ENCODE measurements at places on chromosomes 7 and 10.

GRCh38 chr7:101919363-101920115, 102.1 kb downstream of the CUX1 start:
- no peak for DNase-seq

GRCh38 chr7:152014722-152015121, 10.8 kb upstream of the GALNT11 start:
- DNase-seq: no peak

GRCh38 chr10:24930427-24930826, 22.0 kb downstream of the PRTFDC1 start:
- DNase-seq: no peak

GRCh38 chr7:25633426-25634036, 405.2 kb upstream of the NPVF start:
- DNase-seq: no peak

- no peak for DNase-seq
Observed at GRCh38 chr7:129688503-129689222, 77.1 kb downstream of the NRF1 start.

DNA sequence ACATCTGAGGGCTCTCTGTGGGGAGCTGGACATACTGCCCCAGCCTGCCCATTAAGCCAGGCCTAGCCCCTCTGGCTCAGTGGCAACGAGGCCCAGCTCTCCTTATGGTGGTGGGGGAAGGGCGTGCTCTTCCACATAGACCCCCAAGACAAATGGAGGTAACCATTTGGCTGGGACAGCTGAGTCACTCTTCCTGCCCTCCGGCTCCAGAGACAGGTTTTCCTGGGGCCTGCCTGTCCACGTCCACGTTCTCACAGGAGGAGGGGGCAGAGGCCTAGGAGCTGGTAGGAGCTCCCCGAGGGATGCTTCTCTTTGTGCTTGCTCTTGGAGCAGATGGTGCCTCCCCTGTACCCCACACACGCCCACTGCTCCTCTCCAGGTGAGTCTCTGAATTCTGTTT, 33.5 kb downstream of the TSPAN15 start:
- no peak for DNase-seq

GRCh38 chr7:77531038-77531437, 6.1 kb upstream of the PTPN12 start:
- DNase-seq: no peak

- DNase-seq: no peak
Observed at GRCh38 chr7:141409801-141410329, 141.3 kb upstream of the AGK start.

GRCh38 chr10:97683556-97684367, 3.3 kb downstream of the AVPI1 start:
- DNase-seq: peak; percentile 73

- DNase-seq: no peak
Observed at GRCh38 chr10:124386186-124387077, 32.3 kb downstream of the OAT start.

DNA sequence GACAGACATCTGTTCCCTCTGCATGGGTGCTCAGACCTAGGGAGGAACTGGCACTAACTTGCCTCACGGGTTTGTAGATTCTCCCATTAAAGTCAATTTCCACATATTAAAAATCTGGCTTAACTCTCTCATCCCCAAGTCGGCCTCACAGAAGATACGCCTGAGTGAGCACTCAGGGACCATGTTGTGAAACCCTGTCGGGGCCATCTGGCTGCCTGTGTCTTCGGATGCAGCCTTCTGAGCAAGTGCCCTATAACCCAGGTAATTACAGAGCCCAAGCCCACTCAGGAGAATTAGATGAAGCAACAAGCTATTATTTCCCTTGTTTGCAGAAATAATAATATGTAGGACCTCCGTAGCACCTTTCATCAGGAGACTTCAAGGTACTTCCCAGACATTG, 219.3 kb upstream of the GLI3 start:
- DNase-seq: no peak

DNA sequence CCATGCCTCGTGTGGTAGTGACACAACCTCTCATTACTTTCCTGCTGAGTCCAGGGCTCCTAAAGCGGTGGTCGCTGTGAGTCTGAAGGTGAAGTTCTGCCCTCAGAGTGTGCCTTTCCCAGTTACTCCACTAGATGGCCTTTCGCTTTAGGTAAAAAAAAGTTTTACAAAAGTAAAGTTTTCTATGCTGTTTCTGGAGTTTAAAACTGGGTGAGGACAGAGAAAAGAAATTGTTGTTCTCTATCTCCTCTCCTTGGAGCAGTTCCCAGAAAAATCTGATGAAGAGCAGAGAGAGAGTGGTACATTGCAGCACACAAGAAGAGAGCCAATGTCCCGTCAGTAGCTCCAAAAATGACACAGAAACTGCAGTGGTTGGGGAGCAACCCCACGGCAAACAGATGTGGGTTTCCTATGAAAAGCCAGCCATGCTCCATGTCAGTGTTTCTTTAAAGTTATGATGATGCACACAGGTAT, 257.1 kb downstream of the GLI3 start:
- DNase-seq: peak; percentile 51

- no peak for DNase-seq
Observed at GRCh38 chr10:81944609-81945008, 69.6 kb downstream of the NRG3 start.

DNA sequence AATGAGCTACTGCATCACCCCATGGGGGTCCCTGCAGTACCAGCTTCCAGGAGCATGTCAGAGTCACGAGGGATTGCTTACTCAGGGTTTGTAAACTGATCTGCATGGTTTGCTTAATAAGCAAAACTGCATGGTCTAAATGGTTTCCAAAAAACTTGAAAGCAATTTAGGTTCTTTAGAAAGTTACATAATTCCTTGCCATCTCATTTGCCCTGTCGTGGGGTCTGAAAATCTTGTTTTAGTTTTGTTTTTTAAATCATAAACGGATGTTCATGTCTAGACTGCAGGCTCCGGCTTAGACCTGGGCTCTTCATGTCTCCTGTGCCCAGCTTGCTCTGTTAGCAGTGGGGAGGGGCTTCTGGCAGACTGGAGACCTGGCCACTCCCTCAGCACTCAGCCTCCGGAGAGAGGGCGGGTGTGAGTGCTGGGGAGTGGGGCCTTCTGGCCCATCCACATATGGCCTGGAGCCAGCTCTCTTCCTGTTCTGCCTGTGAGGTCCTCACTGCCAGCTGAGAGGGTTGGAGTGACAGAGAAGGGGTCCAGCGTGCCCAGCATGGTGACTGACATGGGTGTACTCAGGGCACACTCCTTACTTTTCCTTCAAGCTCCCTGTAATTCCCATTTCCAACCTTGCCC, 17.5 kb downstream of the PRF1 start:
- no peak for DNase-seq

GRCh38 chr10:72425133-72425532, 70.4 kb upstream of the DNAJB12 start:
- no peak for DNase-seq

DNA sequence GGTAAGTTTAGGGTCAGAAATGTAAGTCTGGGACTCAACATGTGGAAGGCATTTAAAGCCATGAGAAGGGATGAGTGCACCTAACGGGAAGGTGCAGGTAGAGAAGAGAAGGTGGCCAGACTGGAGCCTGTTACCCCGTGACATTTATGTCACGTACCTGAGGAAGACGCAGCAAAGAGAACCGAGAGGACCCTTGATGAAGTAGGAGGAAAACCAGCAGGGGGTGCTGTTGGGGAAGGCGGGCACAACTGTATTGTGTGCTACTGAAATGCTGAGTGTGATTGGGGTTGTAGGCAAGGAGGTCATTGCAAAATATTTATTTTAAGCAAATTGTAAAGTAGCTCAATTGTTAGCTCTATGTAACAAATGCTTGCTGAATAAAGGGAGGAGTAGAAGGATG, 338.2 kb upstream of the PRKCQ start:
- peak; percentile 13 for DNase-seq

DNA sequence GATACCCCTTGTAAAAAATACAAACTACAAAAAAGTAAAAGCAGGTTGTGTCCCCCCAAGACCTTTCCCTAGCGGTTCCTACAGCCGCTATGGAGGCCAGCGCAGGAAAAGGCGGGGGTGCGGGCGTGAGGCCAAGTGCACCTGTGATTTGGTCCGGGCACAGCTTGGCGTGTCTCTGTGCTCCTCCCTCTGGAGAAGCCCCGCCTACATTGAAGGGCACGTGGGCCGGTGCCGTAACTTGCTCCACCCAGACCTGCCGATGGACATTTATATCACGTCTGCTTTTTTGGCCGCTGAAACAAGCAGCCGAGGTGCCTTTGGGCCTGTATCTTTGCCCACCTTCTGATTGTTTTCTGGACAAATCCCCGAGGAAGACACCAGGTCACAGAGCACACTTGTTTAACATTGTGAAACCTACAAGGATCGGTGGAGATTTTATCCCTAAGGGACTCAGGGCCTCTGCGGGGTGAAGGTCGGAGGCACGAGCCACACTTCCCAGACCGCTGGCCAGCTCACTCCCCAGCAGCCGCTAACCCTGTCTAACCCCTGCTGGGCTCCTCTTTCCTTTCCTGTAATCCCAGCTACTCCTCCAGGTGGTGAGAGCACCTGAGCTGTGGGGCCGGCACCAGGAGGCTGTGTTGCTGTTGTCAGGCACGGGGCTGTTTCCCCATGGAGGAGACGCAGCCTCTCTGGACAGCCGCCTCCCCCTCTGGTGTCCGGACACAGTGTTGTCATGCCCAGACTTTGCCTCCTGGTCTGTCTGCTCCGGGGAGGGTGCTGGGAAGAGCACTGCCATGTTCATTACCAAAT, 18.8 kb upstream of the INPP5A start:
- DNase-seq: no peak

DNA sequence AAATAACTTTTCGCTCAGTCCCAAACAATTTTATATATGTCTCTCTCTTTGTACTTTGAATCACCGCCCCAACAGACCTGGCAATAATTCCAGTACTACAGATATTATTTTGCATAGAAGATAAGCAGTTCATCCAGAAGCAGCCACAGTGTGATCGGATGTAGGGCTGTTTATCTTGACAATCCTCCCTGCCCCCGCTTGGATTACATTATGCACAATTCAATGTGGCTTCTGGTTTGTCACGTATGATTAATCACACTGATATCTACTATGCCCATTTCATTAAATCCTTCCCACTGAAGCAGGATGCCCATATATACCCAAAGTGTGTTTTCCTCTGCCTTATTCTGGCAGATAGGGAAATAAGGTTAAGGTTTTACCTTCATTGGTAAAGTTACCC, 115.2 kb downstream of the PDE1C start:
- peak; percentile 35 for DNase-seq
